Stimulated activated CD8-positive, alpha-beta memory T cell treated with anti-CD3 and anti-CD28 coated beads, Interleukin-15, amount 100 ng/mL, for 48 hours (primary cell): ENCODE measurements at places on chromosomes 12 and 14.
A peak's percentile ranks its signal among the peaks of the same experiment; 100 is the strongest.

DNA sequence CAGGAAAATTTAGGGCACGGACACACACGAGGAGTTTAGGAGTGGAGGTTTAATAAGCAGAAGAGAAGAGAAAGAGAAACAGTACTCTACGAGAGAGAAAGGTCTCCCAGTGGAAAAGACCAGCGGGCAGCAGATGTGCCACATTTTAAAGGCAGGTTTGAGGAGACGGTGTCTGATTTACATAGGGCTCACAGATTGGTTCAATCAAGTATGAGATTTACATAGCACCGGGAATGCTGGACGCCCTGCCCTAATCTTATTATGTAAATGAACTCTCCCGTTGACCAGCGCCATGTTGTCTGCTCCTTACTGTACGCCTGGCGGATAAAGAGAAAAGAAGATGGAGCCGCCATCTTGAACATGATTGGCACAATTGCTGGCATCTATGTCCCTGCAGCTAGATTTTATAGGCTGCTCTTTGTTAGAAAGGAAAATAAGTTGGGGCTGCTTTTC, 17.9 kb downstream of the NFKBIA start:
- no peak for DNase-seq

- no peak for DNase-seq
Measured at GRCh38 chr12:99985631-99986030, 895 bp upstream of the ANKS1B start.

GRCh38 chr12:46546634-46547273, 174.2 kb upstream of the SLC38A2 start:
- DNase-seq = no peak

DNA sequence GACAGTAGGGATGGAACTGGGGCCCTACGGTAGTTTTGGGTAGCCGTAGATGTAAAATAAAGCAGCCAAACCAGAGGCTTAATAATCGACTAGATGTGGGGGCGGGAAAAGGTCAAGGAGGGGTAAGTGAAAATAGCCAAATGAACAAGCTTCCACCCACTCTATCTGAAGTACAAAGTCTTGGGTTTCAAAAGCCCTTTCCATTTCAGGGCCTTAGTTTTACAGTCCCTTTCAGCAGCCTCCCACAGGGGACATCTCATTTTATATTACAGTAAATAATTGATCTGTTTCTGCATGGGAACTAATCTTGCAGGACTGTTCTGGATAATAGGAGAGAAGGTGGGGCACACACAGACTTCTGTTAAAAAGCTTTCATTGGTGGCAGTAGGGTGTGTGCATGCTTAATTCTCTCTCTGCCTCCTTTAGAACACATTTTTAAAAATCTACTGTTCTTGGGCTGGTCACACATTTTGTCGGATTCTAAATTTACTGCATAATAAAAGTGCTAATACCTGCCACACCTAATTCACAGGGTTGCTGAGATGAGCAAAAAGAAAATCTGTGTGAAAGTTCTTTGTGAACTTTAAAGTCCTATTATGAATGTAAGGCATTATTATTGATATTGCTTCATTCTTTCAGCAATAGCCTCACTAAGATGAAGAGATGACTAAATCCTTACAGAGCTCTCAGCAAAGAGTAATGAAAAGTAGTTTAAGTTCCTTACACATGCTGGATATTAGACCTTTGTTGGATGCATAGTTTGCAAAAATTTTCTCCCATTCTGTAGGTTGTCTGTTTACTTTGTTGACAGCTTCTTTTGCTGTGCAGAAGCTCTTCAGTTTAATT, 104.6 kb downstream of the ITPR2 start:
- DNase-seq = no peak

DNA sequence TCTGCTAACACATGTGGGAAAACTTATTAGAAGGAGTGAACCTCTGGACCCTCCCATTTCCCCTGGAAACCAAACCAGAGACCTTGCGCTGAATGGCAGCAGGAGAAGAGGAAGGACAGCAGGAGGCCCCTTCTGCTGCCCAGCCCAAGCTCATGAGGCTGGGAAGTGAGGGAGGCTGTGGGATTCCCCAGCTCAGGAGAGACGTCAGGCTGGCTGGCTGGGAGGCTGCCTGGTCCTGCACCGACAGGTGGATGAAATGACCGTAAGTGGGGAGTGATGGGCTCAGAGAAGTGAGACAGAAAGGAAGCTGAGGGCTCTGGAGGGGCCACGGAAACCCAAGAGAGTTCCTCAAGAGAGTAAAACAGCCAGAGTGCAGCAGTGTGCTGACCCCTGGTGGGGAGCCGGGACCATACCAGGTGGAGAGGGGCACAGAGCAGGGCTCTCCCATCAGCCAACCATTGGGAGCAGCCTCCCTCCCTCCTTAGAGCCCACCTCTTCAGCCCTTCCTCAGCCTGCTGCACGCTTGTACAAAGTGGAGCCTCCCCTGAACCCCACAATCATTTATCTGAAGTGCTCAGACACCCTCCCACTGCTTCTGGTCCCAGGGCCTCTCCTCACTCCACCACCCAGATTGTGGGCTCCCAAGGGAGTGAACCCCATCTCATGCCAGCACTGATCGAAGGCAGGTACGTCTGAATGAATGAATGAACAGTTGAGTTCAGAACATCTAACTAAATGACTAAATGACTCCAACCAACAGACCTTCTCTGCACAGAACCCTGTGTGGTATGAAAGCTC, 14.0 kb downstream of the TAMALIN start:
- peak; percentile 44 for DNase-seq

GRCh38 chr12:52832451-52832850, 1.7 kb downstream of the KRT79 start:
- DNase-seq = no peak

DNA sequence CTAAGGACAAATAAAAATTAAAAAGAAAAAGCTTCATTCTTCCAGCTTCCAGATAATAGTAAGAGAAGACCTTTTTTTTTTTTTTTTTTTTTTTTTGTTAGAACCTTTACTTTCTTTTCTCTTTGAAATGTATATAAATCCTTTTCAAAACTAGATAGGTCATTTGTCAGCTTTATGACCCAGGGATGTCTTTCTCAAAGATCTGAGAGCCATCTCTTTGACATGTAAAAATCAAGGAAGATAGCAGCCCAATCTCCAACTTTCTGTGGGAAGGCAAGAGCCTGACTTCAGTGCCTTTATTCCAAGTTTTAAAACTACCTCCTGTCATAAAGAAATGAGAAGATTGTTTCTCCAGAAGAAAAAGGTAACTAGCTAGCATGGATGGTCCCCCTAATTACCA, 203.3 kb upstream of the LRFN5 start:
- no peak for DNase-seq

DNA sequence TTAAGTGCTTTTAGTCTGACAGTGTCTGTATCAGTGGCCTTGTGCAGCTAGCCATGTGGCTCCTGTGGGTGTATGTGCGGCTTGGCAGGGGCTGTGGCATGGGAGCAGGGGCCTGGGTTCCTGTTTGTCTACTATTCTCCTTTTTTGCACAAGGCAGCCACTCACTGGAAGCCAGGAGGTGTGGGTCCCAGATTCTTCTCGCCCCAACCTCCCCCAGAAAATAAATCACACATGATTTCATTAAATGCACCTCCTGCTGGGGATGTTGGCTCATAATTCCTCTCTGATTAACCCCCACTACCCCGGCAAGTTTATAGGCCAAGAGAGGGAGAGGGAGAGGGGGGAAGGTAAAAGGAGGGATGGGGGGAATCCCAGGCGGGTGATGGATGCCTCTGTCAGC, 17.6 kb downstream of the CALCOCO1 start:
- no peak for DNase-seq

GRCh38 chr12:125125271-125125670, 60.0 kb downstream of the AACS start:
- DNase-seq = no peak

GRCh38 chr12:131444220-131445164, 266.4 kb upstream of the SFSWAP start:
- no peak for DNase-seq

DNA sequence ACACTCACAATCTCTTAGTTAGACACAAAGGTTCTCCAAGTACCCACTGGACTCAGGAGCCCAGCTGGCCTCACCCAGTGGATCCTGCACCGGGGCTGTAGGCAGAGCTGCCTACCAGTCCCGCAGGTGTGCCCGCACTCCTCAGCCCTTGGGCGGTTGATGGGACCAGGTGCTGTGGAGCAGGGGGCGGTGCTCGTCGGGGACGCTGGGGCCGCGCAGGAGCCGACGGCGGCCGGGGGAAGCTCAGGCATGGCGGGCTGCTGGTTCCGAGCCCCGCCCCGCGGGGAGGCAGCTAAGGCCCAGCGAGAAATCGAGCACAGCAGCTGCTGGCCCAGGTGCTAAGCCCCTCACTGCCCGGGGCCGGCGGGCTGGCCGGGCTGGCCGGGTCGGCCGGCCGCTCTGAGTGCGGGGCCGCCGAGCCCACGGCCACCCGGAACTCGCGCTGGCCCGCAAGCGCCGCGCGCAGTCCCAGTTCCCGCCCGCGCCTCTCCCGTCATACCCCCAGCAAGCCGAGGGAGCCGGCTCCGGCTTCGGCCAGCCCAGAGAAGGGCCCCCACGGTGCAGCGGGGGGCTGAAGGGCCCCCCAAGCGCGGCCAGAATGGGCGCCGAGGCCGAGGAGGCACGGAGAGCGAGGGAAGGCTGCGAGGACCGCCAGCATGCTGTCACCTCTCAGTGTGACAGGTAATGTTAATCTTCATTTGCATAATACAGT, 506.8 kb downstream of the LRFN5 start:
- DNase-seq = no peak

DNA sequence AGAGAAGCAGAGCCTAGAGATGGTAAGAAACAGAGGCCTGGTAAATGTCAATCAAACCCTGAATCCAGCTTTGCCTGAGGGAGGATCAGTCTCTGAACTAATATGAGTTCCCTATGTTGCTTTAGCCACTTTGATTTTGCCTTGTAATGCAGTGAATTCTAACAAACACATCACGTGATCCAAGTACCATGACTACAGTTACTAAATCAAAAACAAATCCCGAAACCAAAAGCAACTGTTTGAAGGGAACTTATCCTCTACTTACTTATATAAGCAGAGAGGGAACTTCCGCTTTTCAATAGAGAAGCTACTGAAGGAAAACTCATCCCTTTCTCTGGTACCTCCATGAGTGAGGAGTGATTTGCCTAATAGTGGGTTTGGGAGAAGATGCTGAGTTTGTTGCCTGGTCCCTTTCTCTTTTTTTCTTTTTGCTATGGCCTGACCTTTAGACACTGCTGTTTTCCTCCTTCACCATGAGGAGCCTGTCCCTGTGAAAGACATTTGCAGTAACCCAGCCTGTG, 7.7 kb upstream of the PPTC7 start:
- DNase-seq = no peak

- DNase-seq = no peak
Measured at GRCh38 chr14:100304825-100305323, 1.4 kb downstream of the SLC25A29 start.
